ENCODE measurements at places on chromosomes 2 and 18.

DNA sequence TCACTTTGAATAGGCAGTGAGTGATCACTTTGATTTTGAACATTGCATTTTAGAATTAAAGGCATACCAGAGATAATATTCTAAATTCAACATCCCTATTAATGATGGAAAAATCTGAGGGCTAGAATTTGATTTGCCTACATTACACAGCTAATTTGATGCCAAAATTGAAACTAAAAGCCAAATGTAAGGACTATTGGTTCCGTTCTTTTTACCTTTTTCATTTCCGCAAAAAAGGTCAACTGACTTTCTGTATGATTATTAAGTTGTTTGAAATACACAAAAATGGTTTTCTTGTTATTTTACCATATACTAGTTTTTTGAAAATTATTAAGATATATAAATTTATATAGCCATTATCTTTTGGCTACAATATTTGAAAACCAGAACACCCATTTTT lies 117.5 kb downstream of the SCN3A start:
- DNase-seq = no peak

- no peak for DNase-seq
These were observed 1966.1 kb upstream of the CELF4 start for GRCh38 chr18:39531659-39532058.

- DNase-seq = peak; percentile 37
These were observed 575 bp downstream of the TMEM150A start for GRCh38 chr2:85601771-85602475.

- no peak for DNase-seq
These were observed 198.7 kb downstream of the DOK6 start for GRCh38 chr18:69599377-69599776.

- DNase-seq = no peak
These were observed 183.6 kb upstream of the MGAT5 start for GRCh38 chr2:134070281-134070741.

DNA sequence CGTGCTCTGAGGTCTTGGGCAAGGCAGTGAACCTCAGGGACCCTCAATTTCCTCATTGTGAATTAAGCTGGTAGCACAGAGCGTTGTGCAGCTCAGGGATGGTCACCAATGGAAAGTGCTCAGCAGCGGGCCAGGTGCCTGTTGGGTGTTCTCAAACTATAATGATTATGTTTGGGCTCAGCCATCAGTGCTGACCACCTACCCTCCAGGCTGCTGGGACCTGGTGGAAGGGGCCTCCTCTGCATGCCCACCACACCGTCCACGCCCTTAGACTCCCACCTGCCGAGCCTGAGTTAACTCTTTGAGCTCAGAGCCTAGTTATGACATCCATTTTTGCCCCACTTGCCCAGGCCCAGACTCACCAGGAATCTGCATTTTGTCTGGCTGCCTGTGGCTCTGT lies 35.0 kb downstream of the GLI2 start:
- no peak for DNase-seq

DNA sequence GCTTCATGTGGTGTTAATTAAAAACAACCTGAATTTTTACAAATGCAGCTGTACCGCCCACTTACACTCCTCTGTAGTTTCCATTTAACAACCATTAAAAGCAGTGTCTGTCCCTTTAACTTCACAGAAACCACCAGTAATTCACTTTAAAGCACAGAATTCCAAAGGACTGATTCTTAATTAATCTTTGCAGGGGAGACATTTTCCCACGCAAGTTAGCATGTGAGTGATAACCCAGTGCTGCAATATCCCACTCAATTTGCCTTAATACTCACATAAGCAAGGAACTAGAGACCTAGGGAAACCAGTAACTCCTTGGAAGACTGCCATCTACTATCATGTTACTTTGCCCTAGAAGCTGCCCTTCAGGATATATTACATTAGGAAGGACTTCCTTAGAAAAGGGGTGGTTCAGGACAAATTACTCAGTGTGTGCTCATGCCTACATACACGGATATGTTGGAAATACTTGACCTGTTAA lies 102.3 kb downstream of the OSR1 start:
- peak; percentile 29 for DNase-seq

- no peak for DNase-seq
These were observed 118.4 kb upstream of the NABP1 start for GRCh38 chr2:191559569-191559968.

GRCh38 chr2:82237994-82238662 lies 1933.6 kb upstream of the LRRTM1 start:
- no peak for DNase-seq

- DNase-seq = no peak
These were observed 9.5 kb downstream of the MAPRE2 start for GRCh38 chr18:35050705-35051195.

- DNase-seq = no peak
These were observed 239.0 kb downstream of the TMX3 start for GRCh38 chr18:68475883-68476282.

DNA sequence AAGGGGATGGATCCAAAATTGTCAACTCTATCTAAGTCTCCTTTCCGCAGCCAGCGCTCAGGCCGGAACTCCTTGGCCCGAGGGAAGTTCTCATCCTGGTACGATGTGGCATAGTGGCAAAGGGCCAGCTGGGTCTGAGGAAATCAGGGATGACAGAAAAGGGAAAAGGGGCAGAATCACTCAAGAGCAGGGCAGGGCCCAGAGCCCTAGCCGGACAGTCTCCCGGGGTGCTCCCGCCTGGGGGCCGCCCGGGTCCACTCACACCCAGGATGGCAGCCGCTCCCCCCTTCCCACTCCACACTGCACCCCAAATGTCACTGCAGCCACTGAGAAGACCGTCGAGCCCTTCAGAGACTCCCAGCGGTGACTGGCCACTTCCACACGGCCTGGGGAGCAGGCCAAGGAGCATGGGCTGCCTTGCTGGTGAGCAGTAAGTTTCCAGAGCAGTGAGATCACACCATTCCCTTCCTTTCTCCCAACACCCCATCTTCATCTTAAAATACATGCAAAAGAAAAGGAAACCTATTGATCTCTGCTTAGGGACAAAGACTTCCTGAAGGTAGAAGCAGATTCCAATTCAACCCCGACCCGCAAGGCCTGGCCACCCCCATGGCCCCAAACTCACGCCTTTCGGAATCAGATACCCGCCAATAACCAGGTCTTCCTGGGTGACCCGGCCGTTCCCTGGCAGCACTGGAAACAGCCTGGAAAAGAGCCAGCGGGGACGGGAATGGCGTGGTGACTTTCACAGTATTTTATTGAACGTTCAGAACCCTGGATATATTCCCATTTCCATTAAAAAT lies 26.7 kb downstream of the CYP27C1 start:
- no peak for DNase-seq

DNA sequence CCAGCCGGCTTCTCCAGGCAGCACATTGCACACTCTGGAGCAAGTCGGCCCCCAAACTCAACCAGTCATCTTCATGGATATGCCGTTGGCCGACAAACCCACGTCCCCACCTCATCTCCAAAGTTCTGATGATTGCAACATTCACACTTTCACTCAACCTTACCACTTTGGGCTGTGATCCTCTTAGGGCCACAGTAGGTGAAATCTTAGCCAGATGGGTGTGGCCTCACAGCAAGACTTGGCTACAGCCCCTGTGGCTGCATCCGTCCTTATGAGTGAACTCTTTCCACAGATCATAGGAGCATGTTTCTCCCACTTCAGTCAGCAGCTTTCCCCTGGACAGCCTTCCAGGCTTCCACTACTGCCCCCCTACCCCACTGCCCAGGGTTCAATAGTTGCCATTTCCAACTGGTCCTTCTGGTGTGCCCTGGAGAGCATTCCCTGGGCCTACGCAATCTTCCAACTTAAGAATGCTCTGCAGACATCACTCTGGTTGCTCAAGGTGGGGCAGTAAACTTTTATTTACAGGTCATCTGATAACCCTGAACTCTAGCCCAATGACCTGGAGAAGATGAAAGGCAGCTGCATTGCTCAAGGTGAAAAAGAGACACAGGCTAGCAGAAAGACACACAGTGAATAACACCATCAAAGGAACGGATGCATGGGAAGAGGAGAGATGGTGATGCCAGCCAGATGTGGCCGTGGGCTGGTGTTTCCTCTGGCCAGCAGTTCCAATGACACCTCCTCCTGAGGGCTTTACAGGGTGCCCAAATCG lies 34.5 kb downstream of the ARL4C start:
- no peak for DNase-seq

Data from HTR-8/SVneo (cell line).